ENCODE measurements at places on chromosomes 5 and 9.

- no peak for DNase-seq
These were observed 83.9 kb downstream of the NR2F1-AS1 start for GRCh38 chr5:93497096-93497495.

- no peak for DNase-seq
These were observed 1.1 kb downstream of the NTNG2 start for GRCh38 chr9:132162764-132163456.

- no peak for DNase-seq
These were observed 41.4 kb upstream of the BOD1 start for GRCh38 chr5:173657741-173658356.

DNA sequence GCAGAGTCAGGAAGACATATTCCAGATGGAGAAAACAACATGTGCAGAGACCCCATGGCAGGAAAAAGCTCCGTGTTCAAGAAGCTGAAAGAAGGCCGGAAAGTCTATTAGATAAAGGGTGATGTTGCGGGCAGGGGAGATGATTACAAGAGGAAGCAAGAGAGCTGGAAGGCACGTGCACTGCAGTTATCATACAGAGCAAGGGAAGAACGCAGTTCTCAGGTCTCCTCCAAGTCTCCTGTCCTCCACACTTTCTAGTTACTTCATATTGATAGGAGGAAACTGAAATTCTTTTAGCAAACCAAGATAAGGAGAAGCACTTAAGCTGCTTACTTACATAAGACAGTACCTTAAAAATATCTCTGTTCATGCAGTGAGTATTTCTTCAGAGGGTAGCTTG is 58.3 kb upstream of the PLPP6 start:
- DNase-seq, result no peak

- no peak for DNase-seq
These were observed 4.3 kb downstream of the NXNL2 start for GRCh38 chr9:88539246-88539645.

GRCh38 chr9:106502930-106503329 is 360.0 kb upstream of the ZNF462 start:
- DNase-seq, result no peak

DNA sequence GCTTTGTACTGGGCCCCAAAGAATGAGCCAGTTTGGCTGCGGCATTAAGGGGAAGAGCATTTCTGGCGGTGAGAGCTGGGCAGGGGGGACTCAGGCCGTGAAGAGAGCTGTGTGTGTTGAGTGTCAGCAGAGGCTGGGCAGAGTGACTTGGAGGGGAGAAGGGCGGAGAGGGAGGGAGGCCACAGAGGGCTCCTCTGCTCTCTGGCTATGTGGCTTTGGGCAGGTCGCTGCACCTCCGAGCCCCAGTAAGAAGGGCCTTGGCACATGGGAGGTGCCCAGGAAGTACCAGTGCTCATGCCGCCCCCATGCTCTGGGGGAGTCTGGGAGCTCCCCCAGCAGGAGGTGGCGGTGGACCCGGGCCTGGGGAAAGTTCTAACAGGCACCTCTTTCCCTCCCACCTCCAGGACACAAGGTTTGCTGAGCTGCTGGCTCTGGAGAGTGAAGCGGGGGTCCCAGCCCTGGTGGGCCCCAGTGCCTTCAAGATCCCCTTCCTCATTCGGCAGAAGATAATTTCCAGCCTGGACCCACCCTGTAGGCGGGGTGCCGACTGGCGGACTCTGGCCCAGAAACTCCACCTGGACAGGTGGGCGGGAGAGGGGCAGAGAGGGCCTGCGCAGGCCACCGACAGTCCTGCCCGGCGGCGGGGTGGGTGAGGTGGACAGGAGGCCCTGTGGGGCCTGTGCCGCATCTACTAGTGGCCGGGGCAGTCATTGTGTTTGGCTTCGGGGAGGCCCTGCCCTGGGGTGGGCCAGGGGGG is 20.1 kb downstream of the HK3 start:
- no peak for DNase-seq

- no peak for DNase-seq
These were observed 59.2 kb upstream of the CDH10 start for GRCh38 chr5:24703934-24704333.

GRCh38 chr5:119409235-119409815 is 43.0 kb upstream of the HSD17B4 start:
- no peak for DNase-seq

DNA sequence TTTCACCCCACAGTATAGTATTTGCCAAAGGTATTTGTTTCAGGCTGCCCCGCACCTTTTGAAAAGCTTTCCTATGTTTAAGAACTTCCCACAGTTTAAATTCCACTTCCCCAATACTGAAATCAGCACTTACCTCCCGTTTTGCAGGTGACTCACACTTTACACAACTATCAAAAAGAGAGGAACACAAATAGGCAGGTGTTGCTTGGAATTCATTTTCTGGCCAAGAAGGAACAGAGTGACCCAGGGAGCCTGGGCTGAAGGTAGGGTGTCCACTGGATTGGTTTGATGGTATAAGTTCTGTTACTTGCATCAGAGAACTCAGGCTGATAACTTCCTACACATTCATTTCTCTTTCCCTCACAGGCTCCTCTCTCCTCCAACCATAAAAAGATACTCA is 60.1 kb upstream of the SLC30A5 start:
- DNase-seq, result no peak

DNA sequence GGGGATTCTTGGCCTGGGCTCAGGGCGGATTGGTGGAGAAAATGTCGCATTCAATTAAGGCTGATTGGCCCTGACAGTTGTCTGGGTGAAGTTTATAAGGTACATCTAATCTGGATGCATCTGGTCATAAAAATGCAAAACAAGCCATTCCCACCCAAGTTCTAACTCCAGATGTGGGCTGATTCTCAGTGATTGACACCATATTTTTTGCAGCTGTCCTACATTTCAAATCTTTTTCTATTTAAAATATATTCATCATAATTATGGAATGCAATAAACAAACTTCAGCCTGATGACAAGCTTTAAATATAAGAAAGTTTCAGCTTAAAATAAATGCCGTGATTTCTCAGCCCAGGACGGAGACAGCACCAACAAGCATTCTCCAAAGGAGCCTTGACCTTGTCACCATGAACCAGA is 146.4 kb upstream of the SMIM23 start:
- no peak for DNase-seq

Data from stimulated activated CD4-positive, alpha-beta T cell treated with anti-CD3 and anti-CD28 coated beads, TNF-alpha, amount 100 ng/mL, for 4 hours (primary cell).